ENCODE measurements at places on chromosomes 6 and 20.

DNA sequence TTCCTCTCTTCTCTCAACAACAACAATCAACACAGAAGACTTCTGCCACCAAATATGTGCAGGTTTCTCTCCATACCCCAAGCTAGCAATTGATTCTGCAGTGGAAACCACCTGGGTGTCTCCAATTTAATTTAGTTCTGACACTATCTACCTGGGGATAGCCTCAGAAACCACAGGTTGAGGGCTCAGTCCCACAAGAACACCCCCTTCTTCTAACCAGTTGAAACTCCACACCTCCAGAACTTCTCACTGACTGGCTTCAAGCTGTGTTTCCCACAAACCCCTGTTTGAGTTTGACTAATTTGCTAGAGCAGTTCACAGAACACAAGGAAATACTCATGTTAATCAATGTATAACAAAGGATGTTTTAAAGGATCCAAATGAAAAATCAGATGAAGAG, 52.5 kb upstream of the SPTLC3 start:
- DNase-seq: no peak

GRCh38 chr6:101477436-101477835, 83.9 kb downstream of the GRIK2 start:
- no peak for DNase-seq

DNA sequence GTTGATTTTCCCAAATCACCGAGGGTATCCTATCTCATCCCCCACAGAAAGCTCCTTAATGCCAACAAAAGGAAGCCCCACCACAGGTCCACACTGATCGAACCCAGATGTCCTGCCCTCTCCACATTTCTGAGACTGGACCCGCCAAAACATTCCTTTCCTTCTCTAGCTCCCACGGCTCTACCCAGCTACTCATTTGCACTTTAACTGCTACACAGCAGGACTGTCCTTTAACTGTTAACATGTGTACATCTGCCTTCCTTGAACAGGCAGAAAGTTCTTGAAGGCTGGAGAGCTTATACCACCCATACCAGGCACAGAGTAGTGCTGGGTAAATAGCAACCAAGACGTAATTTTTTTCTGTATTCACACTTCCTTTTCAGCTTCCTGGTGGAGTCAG, 68.6 kb downstream of the TRMT6 start:
- DNase-seq: no peak

DNA sequence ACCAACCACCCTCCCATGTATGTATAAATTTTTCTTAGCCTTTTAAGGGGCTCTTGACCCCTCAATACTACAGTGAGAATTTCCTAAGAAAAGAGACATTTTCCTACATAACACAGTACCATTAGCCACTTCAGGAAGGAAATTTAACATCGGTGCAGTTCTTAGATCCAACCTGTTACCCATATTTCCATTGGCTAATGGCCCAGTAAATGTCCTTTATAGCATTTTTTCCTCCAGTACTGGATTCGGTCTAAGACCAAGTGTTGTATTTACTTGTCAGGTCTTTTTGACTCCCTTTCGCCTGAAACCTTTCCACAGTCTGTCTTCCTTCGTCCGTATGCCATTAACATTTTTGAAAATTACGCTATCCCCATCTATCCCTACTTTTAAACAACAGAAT, 173.4 kb upstream of the PMEPA1 start:
- no peak for DNase-seq

GRCh38 chr20:12531626-12532025, 477.1 kb upstream of the SPTLC3 start:
- DNase-seq: no peak

DNA sequence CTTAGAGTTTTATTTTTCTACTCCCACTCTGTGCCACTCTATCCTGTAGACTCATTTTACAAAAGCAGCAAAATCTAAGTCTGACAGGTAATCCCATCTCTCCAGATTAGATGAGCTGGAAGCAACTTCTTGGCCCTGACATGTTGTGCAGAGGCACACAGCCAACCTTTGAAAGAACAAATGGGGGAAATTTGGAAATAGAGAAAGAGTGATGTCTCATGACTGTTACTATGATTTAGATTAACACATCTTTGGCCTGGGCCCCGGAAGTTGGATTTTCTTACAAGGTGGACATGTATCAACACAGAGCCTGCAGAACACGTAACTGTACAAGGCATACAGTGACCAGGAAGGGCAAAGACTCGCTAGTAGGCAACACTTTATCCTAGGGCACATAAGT, 227.7 kb downstream of the MYLK4 start:
- no peak for DNase-seq

DNA sequence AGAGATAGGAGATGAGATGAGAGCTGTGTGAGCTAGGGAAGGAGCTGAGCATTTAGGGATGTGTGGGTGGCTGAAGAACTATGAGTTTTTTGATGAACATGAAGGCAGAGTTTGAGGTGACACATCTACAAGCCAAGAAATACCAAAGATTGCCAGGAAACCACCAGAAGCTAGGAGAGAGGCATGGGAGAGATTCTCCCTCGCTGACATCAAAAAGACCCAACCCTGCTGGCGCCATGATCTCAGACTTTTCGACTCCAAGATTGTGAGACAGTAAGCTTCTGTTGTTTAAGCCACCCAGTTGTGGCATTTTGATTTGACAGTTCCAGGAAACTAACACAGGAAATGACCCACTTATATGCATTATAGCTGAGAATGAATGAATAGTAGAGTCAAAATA, 790.9 kb downstream of the TFAP2A start:
- no peak for DNase-seq

- DNase-seq: no peak
These were observed 102.0 kb downstream of the POPDC3 start for GRCh38 chr6:105077596-105078385.

DNA sequence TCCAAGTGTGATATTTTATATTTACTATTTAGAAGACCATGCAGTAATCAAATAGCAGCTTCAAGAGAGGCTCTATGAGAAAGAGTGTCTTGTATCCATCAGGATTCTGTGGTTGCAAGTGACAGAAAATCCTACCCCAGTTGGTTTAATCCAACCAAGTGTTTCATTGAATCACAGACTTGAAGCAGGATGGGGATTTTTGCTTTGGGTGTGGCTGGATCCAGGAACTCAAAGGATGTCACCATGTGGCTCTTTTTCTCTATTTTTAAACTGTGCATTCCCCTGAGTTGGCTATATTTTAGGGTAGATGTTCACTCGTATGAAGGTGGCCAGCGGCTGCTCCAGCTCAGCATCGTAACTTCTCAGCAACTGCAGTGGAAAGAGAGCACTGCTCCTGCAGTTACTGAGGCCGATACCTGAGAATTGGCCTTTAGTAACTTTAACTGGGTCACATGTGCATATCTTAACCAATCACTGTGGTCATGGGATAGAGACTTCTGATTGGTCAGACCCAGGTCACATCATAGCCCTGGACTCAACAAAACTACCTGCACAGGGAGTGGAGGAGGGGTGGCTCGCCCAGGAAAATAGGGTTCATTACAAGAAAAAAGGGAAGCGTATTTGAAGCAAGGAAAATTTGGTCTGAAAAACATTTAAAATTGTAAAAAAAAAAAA, 396.1 kb upstream of the SULF2 start:
- no peak for DNase-seq

GRCh38 chr6:161341638-161342037, 67.8 kb upstream of the AGPAT4 start:
- DNase-seq: no peak

- no peak for DNase-seq
These were observed 26.3 kb downstream of the PRDM1 start for GRCh38 chr6:106112433-106112832.

- DNase-seq: no peak
These were observed 81.2 kb downstream of the PREP start for GRCh38 chr6:105321728-105322127.

- no peak for DNase-seq
These were observed 287.0 kb upstream of the CHD6 start for GRCh38 chr20:41905199-41905598.

DNA sequence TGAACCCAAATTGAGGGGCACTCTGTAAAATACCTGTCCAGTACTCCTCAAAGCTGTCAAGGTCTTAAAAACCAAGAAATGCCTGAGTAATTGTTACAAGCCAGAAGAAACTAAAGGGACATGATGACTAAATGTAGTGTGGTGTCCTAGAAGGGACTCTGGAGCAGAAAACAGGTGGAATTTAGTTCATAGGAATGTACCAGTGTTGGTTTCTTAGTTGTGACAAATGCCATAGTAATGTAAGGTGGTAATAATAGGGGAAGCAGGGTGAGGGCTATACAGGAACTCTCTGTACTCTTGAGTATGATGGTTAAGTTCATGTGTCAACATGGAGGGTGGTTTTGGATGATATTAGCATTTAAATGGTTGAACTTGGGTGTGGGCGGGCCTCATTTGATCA, 92.3 kb downstream of the CNBD2 start:
- no peak for DNase-seq

GRCh38 chr6:39930540-39930939, 3.7 kb downstream of the MOCS1 start:
- no peak for DNase-seq

- no peak for DNase-seq
These were observed 57.9 kb upstream of the RCAN2 start for GRCh38 chr6:46549155-46549554.

- DNase-seq: no peak
These were observed 174.9 kb upstream of the THBS2 start for GRCh38 chr6:169428532-169428931.

DNA sequence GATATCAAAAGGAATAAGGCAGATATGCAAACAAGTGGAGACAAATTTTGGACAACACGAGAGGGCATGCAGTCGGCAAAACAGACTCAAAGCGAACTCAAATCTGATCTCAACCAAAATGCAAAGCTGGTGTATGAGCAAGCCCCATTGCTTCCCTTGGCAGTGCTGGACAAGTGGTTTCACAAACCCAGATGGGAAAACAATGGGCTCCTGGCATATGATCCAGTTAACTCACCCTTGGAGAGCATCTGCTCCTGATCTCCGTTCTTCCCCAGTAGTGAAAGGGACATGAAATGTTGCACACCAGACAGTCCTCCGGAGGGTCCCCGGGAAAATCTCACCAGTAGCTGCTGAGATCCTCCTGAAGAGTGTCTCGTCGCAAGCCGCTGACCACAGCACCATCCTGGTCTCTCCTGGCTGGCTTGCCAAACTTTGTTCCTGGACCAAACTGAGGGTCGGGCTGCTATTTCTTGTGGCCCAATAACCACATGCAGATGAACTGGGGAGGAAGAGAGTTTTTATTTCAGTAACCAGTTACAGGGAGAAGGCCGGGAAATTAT, 84.3 kb upstream of the THBS2 start:
- DNase-seq: no peak

Measured in SHP77 treated with DMSO at 0.1 percent for 48 hours (cell line).